ENCODE measurements at places on chromosomes 7 and 10.

DNA sequence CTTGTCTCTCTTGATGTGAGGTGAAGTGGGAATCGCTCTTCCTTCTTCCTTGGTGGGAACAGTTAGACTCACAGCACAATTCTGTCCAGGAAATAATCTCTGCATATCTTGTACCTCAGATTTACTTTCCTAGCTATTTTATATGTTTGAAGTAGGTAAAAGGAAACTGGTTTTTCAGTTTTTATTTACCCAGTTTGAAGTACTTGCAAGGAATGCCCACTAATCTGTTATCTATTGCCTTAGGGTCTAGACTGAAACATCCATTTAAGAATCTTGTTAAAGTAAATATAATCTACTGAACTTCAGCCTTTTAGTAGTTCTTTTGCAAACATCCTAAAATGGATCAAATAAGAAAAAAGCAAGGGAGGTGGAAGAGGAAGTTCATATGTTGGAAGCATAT is 229.8 kb downstream of the KCND2 start:
- no peak for ATAC-seq

DNA sequence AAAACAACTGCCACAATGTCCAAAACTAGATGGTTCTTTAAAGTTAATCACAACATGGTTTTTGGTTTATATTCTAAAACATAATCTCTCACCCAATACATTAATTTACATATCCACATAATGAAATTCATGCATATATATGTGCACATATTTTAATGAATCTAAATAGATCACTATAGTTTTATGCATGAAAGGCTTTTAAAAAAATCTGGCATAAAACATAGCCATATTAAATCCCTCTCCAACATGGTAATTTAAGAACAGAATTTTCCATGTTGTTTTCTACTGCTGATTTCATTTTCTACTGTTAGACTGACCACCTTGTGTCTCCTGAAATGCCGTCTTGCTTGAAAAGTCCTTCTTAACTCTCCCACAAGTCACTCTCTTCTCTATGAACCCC is 196.1 kb upstream of the AOAH start:
- no peak for ATAC-seq

GRCh38 chr7:64277630-64278029 is 36.1 kb upstream of the ZNF736 start:
- ATAC-seq, result no peak

DNA sequence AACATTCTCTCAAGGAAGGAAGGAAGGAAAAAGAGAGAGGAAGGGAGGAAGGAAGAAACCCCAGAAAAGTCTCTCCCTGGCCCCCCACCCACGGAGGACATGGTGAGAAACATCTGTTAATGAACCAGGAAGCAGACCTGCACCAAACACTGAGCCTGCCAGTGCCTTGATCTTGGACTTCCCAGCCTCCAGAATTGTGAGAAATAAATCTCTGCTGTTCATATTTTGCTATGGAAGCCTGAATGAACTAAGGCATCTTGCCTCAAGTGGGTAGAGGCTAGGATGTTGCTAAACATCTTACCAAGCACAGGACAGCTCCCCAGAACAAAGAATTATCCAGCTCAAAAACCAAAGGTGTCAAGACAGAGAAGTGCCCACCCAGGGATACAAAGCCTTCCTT is 19.1 kb downstream of the LRRC20 start:
- no peak for ATAC-seq

DNA sequence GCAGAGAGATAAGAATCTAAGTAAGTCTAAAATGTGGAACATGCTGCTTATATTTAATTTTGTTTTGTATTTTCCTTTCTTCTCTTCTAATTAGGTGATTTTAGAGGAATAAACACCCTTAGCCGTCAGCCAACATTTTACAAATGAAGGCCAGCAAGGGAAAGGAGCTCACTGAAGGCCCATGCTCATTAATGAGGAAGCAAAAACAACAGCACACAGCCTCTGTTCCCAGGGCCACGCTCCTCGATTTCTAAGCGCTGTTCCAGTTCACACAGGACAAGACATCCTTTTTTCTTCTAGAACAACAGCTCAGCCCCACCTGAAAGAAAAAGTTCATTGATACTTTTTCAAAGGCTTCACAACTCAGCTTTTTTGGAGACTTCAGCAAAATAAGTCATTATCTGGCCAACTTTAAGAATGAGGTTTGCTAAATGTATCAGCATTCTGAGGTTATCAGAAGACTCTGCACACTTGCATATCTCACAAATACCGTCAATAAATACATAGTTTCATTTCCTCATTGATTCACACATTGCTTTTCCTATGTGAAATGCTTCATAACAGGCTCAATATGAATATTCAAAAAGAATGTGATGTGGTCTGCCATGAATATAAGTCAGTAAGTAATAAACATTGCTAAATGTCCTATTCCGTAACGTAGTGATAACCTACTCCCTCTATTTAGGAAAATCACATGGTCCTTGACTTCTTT is 34.8 kb upstream of the SFMBT2 start:
- no peak for ATAC-seq

- no peak for ATAC-seq
Observed at GRCh38 chr10:88870089-88870488, 10.0 kb upstream of the STAMBPL1 start.

DNA sequence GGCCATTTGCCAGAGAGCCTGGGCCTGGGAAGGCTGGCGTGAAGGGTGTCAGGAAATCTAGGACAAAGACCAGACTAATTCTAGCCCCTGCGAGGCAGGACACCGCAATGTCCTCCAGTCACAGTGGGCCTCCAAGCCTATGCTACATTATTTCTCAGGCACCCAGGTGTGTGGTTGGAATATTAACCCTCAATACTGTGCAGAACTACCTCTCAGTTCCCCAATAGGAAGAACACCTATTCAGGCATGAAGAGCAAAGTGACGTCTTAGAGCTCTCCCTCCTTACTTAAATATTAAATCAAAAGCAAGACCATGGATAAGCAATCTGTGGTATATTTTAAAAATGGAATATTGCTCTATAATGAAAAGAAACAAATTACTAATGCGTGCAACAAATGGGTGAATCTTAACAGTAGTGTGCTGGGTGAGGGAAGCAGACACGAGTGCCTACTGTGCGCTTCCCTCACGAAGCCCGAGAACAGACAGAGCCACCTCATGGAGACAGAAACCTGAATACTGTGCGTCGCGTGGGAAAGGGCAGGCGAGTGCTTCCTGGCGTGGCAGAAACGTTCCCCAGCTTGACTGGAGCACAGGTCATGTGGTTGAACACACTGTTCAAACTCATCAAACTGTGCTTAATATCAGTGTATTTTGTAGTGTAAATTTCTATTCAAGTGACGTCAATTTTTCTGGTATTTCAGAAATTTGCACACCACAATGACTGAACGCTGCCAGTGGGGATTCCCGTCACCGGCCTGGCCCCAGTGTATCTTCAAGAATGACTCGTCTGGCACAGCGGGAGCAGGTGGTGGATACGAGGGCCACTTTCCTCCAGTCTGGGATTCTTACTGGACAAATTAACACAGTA is 15.5 kb upstream of the PTPRN2 start:
- ATAC-seq, result no peak

GRCh38 chr7:129458171-129458570 is 23.9 kb downstream of the STRIP2 start:
- ATAC-seq, result no peak

DNA sequence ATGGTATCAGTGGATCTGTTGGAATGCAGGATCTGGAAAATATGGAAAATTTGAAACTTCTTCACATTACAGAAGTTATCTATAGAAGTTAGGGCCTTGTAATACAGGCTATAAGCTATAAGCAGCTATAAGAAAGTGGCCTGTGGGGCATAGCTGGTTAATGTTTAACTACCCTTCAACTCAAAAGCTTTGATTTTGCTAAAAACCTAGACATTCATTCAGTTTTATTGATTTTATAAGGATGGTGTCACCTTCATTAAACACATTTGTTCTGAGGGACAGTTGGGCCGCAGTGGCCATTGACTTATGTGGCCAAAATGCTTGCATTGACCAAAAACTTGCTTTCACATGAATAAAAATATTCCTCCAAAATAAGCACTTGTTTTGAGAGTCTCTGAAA is 13.1 kb upstream of the AKR1C3 start:
- ATAC-seq, result no peak

DNA sequence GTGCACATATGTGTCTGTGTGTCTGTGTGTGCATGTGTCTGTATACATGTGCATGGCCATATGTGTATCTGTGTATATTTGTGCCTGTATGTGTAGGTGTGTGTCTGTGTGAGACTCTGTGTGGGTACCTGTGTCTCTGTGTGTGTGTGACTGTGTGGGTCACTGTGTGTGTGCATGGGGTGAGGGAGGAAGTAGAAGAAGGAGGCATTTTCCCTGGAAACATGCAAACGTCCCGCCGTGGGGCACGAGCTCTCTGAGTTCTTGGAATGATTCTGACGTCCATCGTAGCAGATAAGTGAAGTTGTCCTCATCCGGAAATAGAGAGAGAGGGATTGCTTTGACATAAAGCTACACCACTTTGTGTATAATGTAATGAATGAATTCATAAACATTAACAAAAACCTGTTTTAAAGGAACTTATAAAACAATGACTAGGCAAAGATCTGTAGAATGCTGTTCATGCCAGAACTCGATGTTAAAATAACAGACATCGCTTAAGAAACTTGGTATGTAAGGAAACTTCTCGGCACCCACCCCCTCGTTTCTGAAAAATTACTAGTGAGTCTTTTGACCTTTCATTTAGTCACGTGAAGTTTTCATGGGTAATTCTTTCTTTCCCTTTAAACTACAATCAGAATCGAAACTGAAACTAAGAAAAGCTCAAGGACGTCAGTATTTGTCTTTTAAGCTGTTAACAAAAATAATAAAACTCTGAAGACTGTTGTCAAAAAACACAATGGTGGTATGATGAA is 43.6 kb upstream of the KLF6 start:
- peak; percentile 59 for ATAC-seq

- ATAC-seq, result no peak
Observed at GRCh38 chr10:69281507-69282413, 3.5 kb downstream of the HK1 start.

DNA sequence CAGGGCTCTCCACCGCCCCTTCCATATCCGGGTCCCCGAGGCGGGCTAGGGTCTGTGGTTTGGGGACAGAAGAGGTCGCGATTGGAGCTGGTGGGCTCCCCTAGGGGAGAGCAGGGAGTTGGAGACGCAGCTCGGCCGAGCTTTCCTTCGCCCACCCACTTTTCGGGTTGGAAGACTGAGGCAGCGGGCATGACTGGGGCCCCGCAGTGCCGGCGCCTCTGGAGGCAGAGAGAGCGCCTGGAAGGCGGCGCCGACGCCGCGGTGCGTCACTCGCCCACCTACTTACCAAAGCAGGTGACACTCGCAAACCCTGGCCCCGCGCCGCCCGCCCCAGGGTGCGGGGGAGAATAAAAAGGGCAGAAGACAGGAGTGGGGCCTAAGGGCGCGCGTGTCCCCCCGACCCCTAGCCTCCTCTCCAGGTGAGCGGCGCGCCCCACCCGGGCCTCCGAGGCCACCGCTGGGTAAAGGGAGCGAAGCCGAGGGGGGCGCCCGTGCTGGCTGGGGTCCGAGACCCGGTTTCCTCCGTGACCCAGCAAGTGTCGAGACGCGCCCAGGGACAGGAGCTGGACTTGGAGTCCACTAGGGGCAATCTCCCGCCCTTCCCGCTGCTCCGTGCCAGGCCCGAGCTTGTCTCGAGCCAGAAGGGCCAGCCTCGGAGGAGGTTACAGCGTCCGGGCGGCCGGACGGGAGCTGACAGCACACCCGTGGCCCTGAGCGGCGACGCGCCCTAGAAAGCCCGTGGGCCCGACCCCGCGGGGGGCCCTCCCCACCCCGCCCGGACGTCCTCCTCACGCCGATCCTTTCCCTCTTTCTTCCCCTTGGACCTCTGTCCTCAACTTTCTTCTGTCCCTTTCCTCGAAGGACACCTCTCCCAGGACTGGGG is 34.4 kb upstream of the GRID1 start:
- ATAC-seq, result peak; percentile 21

DNA sequence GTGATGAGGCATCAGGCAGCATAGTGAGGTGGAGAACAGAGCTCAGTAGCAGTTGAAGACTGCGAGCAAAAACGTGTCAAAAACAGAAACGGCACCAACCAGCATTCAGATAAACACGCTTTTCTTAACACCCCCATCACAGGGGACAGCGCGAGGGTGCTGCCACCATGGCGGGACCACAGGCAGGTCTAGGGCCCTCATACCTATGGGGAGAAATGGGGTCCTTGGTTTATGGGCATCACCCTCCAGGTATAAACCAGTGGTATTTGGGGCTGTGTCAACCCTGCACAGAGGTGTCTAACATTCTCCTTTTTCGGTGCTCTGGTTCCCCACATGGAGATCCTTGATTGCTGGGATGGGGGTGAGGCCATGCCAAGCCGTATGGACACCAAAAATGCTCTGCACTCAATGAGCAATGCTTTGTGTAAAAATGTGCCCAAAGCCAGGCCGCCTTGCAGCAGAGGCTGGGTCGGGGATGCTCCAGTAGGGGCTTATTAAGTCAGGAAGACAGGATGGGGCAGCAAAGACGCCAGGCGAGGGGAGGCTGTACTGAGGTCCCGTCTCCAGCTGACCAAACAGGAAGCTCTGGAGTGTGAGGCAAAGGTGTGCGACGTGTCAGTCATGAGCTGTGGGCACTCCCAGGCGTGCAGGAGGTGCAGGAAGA is 191.5 kb downstream of the WDR37 start:
- no peak for ATAC-seq

- peak; percentile 28 for ATAC-seq
Observed at GRCh38 chr7:142375710-142376313, 118.0 kb upstream of the PRSS58 start.

DNA sequence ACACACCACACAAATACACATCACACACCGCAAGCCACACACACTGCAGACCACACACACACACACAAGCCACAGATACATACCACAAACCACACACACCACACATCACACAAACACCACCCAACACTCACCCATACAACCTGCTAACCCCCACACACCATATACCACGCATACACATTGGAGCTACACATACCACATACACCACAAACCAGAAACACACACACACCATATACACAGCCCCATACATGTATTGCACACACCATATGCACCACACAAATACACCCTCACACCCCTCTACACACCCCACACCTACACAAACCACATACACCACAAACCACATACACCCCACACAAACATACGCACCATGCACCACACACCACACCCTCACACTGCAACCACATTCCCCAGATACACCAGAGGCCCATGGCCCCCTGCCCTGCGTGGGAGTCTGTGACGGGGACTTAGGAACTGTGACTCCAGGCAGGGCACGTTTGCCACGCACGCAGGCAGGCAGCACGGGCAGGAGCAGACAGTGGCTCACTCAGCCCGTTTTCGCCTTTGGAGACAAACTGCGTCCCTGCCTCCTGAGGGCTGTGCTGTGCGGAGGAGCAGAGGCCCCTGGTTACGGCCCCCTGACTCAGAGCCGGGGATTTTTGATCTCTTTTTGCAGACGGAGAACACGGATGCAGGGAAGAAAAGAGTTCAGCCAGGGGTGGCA is 52.6 kb downstream of the TMEM209 start:
- no peak for ATAC-seq

DNA sequence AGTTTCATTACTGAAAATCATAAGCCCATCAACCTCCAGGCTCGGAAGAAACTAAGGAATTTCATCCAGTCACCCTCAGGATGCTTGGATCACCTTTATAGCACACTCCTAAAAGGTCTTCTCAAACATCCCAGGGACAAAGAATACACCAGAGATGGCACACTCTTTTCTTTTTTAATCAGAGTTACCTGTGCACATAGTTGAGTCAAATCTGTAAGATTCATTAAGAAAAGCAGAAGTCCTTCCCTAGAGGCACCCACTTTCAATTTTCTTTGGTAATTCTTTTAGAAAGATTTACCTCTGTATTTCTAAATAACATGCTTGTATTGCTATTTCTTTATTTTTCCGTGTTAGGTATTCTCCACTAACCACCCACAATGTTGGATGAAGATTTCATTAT is 50.6 kb upstream of the IL6 start:
- no peak for ATAC-seq
